Stimulated activated CD8-positive, alpha-beta memory T cell treated with anti-CD3 and anti-CD28 coated beads, Interleukin-7, amount 100 ng/mL, for 4 hours (primary cell): ENCODE measurements at places on chromosomes 4 and X.

DNA sequence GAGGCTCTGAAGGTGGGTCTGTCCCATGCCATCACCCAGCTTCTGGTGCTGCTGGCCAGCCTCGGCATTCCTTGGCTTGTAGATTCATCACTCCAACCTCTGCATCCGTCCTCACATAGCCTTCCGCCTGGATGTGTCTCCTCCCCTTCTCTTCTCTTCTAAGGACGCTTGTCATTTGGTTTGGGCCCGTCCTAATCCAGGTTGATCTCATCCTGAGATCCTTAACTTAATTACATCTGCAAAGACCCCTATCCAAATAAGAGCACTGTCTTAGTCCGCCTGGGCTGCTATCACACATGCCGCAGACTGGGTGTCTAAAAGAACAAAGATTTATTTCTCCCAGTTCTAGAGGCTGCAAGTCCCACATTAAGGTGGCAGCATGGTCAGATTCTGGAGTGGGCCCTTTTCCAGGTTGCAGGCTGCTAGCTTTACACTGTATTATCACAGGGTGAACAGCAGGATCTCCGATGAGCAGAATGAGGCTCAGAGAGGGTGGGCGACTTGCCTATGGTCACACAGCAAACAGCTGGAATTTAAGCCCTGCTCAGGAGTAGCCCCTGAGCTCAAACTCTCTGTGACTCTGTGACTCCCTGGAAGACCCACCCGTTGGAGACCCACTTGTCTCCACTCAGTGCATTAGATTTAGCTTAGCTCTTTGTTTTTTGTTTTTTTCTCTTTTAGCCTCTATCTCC is 113.1 kb downstream of the STK32B start:
- DNase-seq = no peak

GRCh38 chrX:2301901-2302300 is 198.9 kb downstream of the DHRSX start:
- DNase-seq = no peak

DNA sequence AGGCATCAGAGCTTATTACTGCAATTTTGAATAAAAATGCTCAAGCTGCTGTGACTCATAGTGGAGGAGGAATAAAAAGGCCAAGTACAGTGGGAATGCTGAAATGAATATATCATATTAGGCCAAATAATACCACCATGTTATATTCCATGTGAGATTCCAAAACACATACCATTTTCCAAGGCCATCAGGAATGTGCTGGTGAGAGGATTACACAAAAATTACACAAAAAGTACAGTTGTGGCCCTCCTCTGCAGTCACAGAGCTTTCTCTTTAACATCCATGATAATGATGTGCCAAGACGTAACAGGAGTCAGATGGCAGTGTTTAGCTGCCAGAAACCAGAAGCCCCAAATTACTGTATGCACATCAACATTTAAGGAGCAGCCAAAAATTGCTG is 153.5 kb downstream of the PCDH18 start:
- DNase-seq = no peak

DNA sequence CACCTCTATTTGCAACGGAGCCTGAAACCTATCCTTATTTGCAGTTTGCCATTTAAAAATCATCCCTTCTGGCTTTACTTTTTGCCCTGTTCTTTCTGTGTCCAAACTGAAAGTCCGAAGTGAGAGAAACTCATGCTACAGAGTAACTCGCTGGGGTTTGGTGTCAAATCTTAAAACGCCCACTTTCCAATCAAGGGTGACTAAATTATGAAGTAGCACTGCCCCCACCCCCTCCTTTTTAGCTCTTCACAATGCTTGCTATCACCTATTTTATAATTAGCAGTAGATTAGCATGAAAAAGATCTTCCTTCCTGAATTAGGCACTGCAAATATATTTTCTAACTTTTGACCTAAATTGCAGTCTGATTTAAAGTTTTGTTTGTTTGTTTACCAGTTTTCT is 52.5 kb downstream of the VGLL1 start:
- no peak for DNase-seq

- DNase-seq = no peak
These were observed 262.7 kb downstream of the PDHA2 start for GRCh38 chr4:96102541-96103026.

DNA sequence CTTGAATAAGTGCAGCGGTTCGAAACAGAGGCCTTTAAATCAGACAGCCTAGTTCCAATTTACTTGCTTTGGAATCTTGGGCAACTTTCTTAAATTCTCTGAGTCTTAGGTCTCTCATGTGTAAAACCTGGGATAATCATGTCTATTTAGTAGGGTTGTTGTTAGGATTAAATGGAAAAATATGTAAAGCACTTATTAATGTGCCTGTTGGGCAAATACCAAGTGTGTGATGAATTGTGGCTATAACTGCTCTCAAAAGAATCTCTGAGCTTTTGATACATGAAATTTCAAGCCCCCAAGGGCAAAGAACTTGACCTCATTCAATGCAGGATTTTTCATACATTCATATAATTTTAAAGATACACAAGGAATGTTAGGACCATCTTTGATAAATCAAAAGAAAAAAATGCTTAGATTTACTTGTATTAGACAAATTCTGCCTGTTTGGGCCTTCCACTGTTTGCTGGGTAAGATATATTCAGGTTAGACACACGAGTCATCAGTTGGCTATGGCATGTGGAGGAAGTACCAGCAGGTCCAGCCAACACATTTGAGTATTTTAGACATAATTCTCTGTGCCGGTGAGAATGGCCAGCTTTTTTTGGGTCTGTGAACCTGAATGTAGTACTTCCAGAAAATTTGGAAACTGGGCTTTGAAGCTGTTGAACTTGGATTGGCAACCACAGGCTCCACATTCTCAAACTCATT is 241.4 kb upstream of the CNKSR2 start:
- DNase-seq = no peak

DNA sequence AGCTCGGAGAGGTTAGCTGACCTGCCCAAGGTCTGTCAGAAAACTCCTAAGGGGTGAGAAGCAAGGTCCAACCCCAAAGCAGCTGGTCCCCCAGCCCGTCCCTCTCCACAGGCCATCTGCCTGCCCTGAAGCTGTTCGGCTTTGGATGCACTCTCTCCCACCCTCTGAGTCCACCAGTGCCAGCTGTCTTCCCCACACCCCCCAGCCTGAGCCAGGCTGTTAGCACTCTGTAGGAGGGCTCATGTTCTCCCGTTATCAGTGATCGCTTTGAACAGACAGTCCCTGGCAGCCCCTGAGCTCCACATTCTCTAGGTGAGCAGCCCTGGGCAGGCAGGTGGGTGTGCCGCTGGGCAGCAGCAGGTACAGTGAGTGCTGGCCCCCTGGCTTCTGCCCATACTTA is 16.0 kb downstream of the ZNF185 start:
- DNase-seq = no peak

- DNase-seq = no peak
These were observed 25.5 kb upstream of the ZNF330 start for GRCh38 chr4:141195095-141195707.

GRCh38 chr4:150242820-150243458 is 164.7 kb downstream of the DCLK2 start:
- DNase-seq = no peak

GRCh38 chr4:67762086-67762485 is 7.9 kb upstream of the GNRHR start:
- no peak for DNase-seq
